ENCODE measurements at places on chromosomes 3 and 15.

DNA sequence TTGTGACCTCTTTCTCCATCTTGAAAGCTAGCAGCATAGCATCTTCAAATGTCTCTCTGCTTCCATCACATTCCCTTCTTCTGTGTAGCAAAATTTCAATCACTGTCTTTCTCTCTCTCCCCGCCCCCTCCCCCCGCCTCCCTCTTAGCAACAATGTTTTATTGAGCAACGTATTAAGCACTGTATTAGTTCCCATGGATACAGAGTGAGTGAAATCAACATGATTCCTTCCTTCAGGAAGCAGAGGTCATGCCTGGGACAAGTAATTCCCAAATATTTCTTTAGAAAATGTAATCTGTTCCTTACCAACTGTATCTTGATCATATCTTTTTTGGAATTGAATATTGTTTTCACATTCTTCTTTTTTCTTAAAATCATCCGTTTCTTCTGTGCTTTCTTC lies 373.7 kb upstream of the NECTIN3 start:
- DNase-seq: no peak

GRCh38 chr15:71435552-71435951 lies 320.3 kb downstream of the THSD4 start:
- DNase-seq: no peak

DNA sequence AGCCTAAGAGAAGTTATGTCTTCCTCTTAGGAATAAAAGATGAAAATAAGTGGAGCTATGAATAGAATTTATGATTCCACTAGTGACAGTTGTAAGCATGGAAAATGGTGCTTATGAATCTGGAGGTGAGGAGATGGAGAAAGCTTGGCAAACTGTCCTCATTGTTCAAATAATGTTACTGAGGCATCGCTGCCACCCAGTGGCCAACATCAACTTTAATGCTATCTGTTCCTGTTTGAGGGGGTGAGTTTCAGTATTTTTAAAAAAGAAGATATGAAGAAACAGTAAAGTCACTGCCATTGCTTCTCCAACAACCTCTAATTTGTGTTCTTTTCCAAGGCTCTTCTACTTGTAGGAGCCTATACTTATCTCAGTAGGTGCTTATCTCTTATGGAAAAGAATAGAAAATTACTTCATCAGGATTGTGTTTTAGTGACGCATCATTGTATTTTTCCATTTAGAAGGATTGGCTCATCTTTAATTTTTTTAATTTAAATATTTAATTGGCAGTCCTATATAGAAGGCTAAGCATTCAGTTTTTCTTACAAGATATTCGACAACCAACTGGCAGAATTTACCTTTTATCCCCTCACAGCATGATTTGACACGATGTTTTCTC lies 260.4 kb upstream of the P2RY1 start:
- DNase-seq: peak; percentile 8

DNA sequence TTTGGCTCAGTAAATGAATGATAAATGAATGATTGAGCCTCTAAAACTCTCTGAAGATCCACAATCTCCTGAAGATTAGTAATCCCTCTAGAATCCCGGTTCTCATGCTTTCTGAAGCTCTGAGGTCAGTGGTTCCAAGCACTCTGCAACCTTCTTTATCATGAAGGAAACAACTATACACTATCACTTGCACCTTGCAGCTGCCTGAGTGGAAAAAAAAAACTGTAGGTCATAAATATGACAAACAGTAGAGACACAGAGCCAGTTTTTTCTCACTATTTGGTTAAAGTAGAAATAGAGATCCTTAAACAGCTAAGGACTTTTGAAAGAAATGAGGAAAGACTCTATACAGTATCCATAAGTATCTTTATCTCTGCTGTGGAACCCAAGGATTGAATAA lies 122.0 kb upstream of the CRBN start:
- DNase-seq: no peak

- DNase-seq: no peak
These were observed 163.6 kb upstream of the SETMAR start for GRCh38 chr3:4139462-4140140.

- no peak for DNase-seq
These were observed 40.2 kb upstream of the TMEM87A start for GRCh38 chr15:42313463-42313862.

- no peak for DNase-seq
These were observed 52.9 kb downstream of the CLEC3B start for GRCh38 chr3:45078910-45079522.

DNA sequence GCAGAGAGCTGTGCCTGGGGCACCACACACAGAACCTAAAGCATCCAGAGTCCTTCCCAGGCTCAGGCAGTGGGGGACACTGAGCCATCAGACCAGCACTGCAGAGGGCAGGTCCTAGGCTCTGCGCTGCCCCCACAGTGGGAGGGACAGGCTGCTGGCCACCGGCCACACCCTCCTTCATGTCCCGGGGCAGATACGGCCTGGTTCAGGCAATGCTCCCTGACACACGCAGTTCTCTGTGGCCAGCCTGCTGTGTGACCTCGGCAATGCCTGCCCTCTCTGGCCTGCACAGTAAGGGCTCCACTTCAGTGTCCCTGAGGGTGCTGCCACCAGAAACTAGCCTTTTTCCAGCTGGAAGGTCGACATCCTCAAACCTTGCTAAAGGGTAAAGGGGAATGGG lies 12.4 kb downstream of the LINGO1 start:
- no peak for DNase-seq

- DNase-seq: no peak
These were observed 10.4 kb upstream of the POLR2M start for GRCh38 chr15:57696146-57696545.

DNA sequence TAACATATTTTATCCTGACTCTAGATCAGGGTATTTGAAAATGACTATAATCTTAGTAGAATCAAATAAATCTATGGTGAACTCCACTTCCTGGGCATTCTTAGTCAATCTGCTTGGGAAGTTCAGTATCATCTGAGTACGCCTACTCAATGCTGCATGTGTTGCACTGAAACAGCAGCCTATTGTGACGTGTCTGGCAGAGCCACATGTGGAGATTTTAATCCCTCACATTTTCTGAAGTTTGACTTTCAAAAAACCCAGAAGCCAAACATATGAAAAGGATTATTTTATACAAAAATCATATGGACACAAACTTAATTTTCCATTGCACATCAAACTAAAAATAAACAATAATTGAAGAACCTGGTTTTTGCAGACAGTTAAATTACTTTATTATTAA lies 798.3 kb downstream of the ROBO1 start:
- no peak for DNase-seq

GRCh38 chr3:192351441-192351840 lies 375.9 kb downstream of the FGF12 start:
- no peak for DNase-seq

GRCh38 chr3:72338942-72339669 lies 509.1 kb downstream of the SHQ1 start:
- DNase-seq: peak; percentile 85

GRCh38 chr15:69457304-69458280 lies 5.0 kb downstream of the RPLP1 start:
- DNase-seq: no peak

DNA sequence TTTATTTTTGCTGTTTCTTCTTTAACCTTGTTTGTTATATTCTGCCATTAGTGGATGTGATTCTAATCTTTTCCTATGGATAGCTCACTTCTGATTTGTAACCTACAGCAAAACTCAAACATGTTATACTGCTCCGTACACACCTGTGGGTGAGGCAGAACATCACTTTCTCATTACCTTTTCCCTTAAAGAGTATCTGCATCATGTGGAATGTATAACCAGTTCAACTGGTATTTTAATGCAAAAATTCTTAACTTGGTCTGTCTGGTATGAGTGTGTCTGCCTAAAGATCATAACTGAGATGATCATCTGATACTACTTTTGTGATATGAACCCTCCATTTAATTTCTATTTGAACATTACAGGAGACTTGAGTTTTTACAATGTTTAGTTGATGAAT lies 13.0 kb upstream of the UPK1B start:
- no peak for DNase-seq

Measured in stimulated activated CD4-positive, alpha-beta T cell treated with anti-CD3 and anti-CD28 coated beads, Interleukin-4, amount 100 ng/mL, for 4 hours (primary cell).